Activated T-helper 1 cell treated with anti-CD3 and anti-CD28 coated beads, Interleukin-2, amount 50 U/mL, for 16 hours (primary cell): ENCODE measurements at places on chromosomes 12 and 14.

DNA sequence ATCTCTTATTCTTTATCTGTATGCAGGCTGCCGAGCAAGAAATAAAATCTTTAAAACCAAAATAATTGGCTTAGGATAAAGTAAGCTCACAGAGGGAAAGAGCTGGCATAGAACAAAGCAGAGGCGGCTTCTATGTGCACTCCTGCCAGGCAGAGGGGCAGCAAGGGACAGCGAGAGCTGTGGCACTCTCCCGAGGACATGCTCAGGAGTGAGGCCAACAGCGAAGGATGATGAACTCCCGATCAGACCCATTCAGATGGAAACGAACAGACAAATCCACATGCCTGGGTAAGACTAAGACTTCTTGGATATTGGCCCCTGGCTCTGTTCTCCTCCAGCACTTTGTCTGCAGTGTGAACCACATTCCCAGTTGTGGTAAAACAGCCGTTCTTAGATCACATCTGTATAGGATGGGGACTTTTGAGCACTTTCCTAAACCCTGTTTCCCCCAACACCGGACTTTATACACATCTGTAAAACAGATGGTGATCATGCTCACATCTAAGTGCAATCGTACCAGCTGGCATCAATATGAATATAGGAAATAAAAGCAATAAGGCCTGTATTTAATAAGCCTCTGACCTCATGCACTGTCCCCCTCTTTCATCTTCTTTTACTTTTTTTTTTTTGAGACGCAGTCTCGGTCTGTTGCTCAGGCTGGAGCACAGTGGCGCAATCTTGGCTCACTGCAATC, 134.1 kb downstream of the PPM1H start:
- no peak for DNase-seq

GRCh38 chr12:13099066-13099843, 4.2 kb downstream of the GSG1 start:
- DNase-seq, result no peak

GRCh38 chr12:93573552-93574223, 1.2 kb downstream of the SOCS2 start:
- no peak for DNase-seq

DNA sequence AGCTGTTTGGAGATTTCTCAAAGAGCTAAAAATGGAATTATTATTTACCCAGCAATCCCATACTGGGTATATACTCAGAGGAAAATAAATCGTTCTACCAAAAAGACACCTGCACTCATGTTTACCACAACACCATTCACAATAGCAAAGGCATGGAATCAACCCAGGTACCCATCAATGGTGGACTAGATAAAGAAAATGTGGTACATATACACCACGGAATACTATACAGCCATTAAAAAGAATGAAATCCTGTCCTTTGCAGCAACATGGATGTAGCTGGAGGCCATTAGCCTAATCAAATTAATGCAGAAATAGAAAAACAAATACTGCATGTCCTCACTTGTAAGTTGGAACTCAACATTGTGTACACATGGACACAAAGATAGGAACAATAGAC, 37.9 kb downstream of the WBP11 start:
- no peak for DNase-seq

GRCh38 chr14:57389646-57390036, 745 bp upstream of the NAA30 start:
- no peak for DNase-seq
